Activated CD8-positive, alpha-beta memory T cell treated with anti-CD3 and anti-CD28 coated beads, Interleukin-2, amount 10 ng/mL, durations not matched to agents 7 days and 5 days (primary cell): ENCODE measurements at places on chromosomes 7 and 10. TPM values are rescaled to one million over a fixed set of nuclear protein-coding genes. Genes with fewer than 3 reads are reported as not detected.
A peak's percentile ranks its signal among the peaks of the same experiment; 100 is the strongest.

GRCh38 chr10:5813091-5813340, 218 bp downstream of the GDI2 start:
- H3K36me3 ChIP-seq, result peaks cover 22% of the 10 kb centered on the region
- H3K27me3 ChIP-seq, result no peaks in the 10 kb centered on the region
- peaks cover 56% of the 10 kb centered on the region for H3K4me1 ChIP-seq
- H3K27ac ChIP-seq, result peak overlapping the region; percentile 96
- no peak for DNase-seq

The PNLIPRP1 gene
- not detected for total RNA-seq

GRCh38 chr10:7258948-7259523, 151.8 kb downstream of the SFMBT2 start:
- H3K36me3 ChIP-seq, result peaks cover 18% of the 10 kb centered on the region
- H3K4me3 ChIP-seq, result no peak overlapping the region
- peaks cover 59% of the 10 kb centered on the region for H3K4me1 ChIP-seq
- H3K27me3 ChIP-seq, result no peaks in the 10 kb centered on the region

The REEP3 gene
- total RNA-seq, result 23.4 TPM

DNA sequence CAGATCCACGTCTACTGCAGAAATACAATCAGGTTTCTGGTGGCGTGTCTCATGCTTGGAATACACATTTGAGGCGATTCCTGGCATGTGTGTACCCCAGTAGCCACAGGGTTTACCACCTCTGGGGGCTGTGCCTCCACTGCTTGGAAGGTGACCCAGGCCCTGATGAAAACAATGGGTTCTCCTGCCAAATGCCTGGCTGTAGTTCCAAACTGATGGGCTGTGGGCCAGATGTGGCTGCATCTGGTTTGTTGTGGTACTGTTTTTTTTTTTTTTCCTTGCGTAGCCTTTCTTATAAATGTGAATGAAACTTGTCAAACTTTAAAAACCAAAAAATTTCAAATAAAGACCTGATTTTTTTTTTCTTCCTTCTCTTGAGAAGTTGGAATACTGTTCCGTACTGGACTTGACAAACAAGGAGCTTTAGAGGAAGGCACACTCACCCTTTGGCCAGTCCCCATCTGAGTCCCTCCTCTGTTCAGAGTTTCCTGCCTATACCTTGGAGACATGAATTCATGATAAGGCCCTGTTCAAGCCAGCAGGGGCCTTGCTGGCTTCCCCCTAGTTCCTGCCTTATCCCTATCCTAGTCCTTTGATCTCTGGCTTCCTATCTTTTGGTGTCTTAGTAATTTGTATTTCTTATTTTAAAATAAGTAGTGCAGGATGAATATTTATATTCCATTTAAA, 217.1 kb downstream of the PHTF2 start:
- no peaks in the 10 kb centered on the region for H3K36me3 ChIP-seq
- no peak overlapping the region for H3K4me3 ChIP-seq
- H3K27ac ChIP-seq, result no peak overlapping the region
- H3K27me3 ChIP-seq, result peaks cover 42% of the 10 kb centered on the region
- DNase-seq, result no peak

DNA sequence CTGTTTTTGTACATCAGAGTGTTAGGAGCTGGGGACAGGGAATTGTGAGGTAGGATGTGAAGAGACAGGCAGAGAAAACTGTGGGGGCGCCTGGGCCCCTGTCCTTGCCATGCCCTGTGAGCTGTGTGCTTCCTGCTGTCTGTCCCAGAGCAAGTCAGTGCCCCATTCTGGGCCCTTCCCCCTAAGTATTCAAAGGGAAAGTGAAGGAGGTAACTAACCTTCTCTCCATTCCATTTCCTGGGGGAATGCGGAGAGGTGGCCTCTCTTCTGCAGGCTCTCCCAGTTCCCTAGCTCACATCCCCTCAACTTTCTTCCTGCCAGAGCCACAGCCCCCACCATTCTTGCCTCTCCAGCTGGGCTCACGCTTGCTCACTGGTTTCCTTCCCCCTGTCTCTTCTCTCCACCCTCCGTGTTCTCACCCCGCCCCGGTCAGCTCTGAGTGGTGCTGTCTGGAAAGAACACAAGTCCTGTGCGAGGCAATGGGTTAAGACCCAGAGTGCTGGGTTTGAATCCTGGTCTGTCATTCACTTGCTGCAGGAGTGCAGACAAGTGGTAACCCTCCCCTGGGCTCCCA, 9.7 kb upstream of the VSIR start:
- DNase-seq, result no peak
- no peak overlapping the region for H3K27ac ChIP-seq
- no peaks in the 10 kb centered on the region for H3K27me3 ChIP-seq

DNA sequence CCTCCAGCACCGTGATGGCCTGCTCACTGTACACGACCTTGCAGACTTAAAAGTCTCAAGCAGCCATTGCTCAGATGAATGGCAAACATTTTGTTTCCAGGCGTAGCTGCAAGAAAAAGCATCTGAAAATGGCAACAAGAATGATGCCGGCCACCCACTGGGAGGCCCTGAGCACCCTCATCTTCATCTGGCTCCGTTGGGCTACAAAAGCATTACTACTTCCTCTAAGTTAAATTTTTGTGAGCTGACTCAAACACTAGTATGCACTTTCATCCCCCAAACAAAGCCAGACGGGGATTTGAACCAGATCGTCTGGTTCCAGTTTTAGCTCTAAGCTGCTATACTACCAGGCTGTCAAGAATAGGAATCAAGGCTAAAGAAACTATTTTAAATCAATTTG, 116.6 kb upstream of the CDK1 start:
- no peaks in the 10 kb centered on the region for H3K4me1 ChIP-seq
- H3K4me3 ChIP-seq, result no peak overlapping the region
- H3K36me3 ChIP-seq, result no peaks in the 10 kb centered on the region
- H3K27me3 ChIP-seq, result peaks cover 11% of the 10 kb centered on the region

DNA sequence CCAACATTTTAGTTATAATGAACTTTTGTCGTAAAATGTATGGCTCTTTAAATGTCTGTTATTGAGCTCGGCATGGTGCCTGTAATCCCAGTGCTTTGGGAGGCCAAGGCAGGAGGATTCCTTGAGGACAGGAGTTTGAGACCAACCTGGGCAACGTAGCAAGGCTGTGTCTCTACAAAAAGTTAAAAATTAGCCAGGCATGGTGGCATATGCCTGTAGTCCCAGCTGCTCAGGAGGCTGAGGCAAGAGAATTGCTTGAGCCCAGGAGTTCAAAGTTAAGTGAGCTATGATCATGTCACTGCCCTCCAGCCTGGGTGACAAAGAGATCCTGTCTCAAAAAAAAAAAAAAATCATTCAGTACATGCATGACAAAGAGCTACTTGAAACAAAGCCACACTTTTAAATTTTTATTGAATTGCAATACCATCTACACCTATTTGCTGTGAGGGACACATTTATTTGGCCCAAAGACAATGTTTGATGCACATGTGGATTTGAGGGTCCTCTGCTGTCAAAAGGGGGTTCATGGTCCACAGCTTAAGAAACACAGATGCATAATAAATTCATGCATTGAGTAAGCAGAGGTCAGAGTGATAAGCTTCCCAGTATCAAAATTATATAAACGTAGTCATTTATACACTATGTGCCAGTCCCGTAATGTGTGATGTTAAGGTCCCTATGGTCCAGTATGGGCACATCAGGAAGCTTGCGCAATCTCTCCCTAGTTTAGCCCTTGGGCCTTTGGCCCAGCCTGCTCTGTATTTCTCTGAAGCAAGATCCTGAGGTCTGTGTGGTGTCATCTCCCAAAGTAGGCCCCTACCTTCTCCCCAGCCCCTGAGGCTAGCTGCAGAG, 4.4 kb upstream of the MALSU1 start:
- H3K4me3 ChIP-seq, result no peak overlapping the region
- DNase-seq, result no peak
- peaks cover 5% of the 10 kb centered on the region for H3K4me1 ChIP-seq
- no peak overlapping the region for H3K27ac ChIP-seq
- no peaks in the 10 kb centered on the region for H3K27me3 ChIP-seq

DNA sequence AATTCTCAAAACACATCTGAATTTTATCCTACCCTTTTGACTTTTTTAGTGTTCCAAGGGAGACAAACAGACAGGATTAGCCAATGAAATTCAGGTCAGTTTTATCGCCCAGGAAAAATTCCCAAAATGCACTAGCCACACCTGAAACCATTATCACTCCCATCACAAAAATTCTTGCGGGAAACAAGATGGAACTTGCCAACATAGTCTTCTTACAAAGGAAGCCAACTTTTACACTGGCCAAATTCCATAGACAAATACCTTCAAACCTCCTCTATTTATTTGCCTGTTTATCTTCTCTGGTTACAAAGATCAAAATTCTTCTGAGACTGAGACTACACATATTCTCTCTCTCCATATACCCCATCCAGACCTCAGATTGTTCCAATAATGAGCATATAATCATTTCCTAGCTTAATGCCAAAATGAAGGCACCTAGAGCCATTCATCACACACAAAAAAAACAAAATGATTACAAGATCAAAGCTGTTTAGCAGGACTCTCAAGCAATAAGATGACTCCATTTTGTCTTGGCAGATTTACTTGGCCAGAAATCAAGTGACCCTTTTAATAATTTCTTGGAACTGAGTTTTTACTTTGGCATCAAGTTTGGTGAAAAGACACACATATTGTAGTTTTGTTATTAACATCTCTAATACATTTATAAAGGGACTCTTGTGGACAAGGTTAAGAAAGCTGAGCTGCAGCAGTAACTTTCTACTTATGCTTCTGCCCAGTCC, 30.2 kb downstream of the MET start:
- no peak overlapping the region for H3K27ac ChIP-seq
- no peak for DNase-seq
- H3K27me3 ChIP-seq, result peaks cover 29% of the 10 kb centered on the region
- H3K36me3 ChIP-seq, result no peaks in the 10 kb centered on the region
- no peaks in the 10 kb centered on the region for H3K4me1 ChIP-seq
